ENCODE measurements at places on chromosomes 7 and 10.

- no peak for DNase-seq
These were observed 109.2 kb downstream of the PDGFA start for GRCh38 chr7:410395-410910.

DNA sequence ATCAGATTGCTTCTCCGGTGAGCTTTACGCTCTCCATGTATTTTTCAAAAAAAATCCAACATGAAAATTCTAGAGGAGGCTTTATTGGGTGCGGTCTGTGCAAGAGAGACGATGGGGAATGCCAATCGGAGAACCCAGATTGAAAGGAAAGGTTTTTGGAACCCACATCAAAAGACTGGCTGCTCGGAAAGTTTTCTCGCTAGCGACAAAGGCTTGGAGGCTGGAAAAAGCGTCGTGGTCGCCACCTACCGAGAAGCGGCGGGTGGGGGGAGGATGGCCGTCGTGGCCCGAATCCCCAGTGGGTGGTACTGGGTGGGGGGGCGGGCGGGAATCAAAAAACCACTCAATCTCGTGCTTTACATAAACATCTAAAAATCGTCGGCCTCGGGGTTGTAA is 1.1 kb upstream of the GTF2I start:
- peak; percentile 49 for DNase-seq

- peak; percentile 85 for DNase-seq
These were observed 31.2 kb downstream of the TBXAS1 start for GRCh38 chr7:139860090-139860775.

GRCh38 chr10:83346266-83346910 is 792.9 kb upstream of the GHITM start:
- no peak for DNase-seq

DNA sequence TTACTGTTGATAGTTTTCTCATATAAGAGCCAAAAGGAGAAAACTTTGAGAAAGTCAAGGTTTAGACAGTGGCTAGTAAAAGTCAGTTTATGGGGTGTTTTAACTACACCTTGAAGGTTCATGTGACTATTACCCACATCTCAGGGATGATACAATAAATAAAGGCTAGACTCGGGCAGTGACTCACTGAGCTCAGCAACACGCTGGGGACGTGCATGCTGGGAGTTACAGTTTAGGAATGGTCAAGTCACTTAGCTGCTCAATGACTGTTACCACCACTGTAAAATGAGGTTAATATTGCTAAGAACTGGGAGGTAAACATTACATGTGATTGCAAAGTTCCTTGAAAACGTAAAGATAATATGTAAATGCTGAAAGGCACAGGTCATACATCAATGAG is 1254.4 kb upstream of the PHF14 start:
- DNase-seq = no peak

GRCh38 chr7:8365499-8366110 is 67.8 kb upstream of the NXPH1 start:
- peak; percentile 3 for DNase-seq

DNA sequence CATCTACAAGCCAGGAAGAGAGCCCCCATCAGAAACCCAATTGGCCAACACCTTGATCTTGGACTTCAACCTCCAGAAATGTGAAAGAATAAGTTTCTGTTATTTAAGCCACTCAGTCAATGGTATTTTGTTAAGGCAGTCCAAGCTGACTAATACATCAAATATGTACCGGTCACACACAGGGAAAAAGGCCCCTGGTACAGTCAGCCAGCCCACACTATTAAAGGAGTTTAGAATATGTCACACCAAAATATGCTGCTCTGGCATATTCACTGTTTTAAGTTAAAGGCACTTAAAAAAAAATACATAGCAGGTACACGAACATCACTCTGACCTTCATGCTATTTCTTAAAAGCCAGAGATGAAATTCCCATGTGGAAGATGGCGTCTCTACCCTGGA is 15.2 kb upstream of the CDCA7L start:
- DNase-seq = no peak

DNA sequence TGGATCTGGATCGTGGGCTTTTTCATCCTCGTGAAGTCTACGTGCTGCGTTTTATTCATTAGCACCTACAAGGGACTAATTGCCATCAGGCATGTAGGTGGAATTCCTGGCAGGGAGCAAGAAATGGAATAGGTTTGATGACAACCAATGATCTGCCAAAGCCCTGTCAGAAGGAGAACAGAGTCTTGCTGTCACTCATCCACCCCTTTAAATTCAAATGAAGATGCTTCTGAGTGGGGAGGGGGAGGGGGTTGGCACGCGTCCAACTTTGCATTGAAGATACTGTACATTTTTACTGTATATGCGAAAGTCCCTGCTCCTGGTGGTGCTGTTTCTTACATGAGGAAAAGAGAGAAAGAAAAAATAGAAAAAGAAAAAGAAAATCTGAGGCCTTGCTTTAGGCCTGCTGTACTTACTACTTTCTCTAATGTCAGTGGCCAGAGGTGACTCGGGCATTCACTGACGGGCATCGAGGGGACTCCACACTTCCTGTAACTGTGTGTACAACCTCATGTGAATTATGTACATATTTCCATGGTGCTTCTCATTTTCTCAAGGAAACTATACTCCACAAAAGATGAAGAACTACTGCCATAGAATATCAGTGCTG is 569.1 kb downstream of the INHBA start:
- no peak for DNase-seq

GRCh38 chr10:109740436-109740835 is 182.9 kb downstream of the XPNPEP1 start:
- DNase-seq = no peak

DNA sequence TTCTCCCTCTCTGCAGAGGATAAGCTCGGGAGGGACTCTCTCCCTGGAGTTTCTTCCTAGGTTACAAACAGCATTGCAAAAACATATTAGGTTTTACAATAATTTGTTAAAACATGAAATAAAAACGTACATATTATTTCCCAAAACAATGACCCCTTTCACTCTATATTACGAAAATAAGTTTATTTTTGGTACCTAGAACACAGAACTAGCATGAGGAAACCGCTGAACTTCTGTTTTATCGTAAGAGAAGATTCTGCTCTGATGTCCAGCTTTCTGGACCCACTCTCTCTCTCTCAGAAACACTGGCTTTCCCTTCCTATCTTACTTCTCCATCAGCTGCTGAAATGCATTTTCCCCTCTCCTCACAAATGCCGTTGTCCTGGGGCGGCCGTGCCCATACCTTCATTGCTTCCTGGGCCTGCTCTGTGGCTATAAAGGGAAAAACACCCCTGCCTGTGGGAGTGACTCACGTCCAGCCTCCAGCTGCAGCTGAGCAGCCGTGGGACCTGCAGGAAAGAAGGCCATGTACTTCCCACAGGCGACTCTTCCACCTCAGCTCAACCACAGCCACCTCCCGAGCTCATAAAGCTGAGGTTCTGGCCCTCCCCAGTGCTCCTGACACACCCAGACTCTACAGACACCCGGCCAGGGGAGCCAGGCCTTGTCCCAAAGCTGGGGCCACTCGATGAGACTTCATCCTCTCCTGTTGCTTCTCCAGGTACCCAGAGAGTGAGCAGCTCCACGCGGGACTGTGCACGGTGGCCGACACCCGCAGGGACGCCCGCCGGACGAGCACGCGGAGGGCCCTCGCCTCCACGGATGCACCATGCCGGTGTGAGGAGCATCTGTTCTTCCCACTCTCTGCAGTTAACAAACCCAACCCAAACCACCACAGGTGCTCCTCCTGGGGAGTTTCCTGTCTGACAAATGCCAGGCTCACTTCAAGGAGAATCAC is 3.1 kb downstream of the GPER1 start:
- peak; percentile 52 for DNase-seq

DNA sequence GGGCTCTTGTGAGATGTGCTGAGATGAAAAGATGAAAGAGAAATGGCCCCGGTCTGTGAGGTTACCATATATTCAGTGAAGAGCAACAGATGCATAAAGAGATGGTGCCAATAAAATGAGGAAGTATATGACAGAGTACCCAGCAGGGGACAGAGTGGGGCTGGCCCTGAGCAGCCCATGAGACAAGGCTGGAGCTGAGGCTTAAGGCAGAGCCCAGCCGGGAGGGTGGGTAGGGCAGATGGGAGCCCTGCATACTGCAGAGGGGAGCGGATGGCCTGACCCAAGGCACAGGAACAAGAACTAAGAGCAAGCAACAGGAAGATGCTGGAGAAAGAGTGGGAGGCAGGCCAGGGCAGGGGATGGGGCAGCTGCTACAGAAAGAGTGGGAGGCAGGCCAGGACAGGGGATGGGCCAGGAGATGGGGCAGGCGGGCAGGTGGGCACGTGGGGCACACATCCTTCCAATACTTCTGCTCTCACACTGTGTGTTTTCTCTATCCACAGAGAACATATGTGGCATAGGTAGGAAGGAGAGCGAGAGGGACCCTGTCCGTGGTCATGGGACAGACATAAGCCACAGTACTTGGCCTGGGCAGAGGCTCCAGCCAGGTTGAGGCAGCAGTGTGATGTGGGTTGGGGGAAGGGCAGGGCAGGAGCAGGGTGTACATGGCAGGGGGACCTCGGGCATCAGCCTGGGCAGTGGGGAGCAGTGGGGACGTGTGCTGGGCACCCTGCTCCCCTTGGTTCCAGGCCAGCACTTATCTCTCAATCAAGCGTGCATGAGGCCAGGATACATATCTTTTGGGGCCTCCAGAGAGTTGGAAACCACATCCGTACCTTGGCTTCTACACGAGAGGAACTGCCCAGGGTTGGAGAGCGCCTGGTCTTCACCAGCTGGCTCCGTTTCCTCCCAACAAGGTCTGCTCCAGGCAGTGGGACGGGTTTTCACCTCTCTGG is 91.6 kb upstream of the IKZF1 start:
- DNase-seq = peak; percentile 71

DNA sequence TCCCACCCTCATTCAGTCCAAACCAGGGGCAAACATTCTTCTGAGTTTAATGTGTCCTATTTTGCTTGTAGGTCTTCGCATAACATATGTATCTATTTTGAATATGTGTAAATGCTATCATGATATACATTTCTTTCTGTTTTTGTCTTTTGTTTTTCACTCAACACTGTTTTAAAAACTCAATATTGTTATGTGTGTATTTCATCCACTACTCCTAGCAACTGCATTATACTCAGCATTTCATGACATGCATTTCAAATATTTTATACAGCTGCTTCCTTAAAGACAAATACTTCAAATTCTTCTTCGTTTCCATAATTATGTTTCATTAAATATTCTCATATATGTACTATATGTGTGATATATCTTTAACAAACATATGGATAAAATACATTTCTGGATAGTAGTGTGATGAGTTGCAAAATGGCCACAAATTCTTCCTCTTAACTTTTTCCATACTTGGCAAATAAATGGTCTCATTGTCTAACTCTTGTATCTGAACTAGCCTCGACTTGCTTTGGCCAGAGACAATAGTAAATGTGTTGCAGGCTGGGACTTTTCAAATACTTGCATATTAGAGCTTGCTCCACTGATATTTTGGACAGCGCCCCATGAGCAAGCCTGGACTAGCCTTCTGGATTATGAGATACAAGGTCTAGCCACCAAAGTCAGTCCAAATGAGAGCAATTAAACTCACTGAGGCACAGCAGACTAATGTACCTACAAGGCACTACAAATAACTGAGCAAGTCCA is 539.7 kb upstream of the KCND2 start:
- DNase-seq = no peak

DNA sequence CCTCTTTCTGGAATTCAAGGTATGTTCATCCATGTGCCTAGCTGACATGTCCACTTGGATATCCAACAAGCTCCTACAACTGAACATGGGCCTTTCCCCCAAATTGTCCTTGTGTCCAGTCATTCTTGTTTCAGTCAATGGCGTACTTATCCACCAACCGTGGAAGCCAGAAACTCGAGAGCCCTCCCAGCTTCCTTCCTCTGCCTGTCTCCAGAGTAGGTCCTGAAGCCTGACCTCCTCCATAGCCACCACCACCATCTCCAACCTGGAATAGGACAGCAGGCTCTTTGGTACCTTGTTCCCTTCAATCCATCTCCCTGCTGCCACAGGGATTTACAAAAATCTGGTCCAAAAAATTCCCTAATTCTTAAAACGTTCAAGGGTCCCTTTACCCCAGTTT is 305.1 kb downstream of the RPS24 start:
- no peak for DNase-seq
